ENCODE measurements at places on chromosomes 13 and 19.

GRCh38 chr13:112059457-112060281, 7.3 kb upstream of the SOX1 start:
- DNase-seq: no peak

DNA sequence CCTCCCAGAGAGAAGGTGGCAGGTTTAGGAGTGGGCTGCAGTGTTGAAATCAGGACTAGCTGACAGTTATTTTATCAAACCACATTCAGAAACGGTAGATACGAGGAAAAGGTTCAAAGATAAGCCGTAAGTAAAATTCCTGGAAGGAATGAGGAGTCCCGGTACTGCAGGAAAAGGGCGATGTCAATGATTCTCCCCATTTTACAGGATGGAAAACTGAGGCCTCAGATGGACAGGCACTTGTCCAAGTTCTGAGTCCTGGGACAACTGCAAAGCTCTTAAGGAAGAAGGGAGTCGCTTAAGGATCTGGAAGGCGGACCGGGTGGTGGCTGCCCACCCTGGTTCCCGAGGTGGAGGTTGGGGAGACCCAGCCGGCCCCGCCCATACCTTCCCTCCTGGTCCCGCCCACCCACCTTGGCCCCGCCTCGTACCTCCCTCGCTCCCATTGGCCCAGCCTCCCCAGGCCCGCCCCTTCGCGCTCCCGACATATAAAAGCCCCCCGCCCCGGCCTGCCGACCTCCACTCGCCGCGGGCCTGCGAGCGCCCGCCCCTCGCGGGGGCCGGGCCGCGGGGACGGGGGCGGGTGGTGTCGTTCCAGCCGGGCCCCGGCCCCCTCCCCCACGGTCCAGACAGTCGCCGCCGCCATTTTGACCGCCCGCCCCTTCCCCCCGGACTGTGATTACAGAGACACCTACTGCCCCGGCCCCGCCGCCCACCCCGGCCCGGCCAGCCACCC, 603 bp downstream of the RFX1 start:
- peak; percentile 85 for DNase-seq

GRCh38 chr13:63425131-63425530, 2009.5 kb upstream of the PCDH20 start:
- DNase-seq: no peak

- no peak for DNase-seq
Measured at GRCh38 chr19:13012690-13013608, 17.7 kb downstream of the NFIX start.

DNA sequence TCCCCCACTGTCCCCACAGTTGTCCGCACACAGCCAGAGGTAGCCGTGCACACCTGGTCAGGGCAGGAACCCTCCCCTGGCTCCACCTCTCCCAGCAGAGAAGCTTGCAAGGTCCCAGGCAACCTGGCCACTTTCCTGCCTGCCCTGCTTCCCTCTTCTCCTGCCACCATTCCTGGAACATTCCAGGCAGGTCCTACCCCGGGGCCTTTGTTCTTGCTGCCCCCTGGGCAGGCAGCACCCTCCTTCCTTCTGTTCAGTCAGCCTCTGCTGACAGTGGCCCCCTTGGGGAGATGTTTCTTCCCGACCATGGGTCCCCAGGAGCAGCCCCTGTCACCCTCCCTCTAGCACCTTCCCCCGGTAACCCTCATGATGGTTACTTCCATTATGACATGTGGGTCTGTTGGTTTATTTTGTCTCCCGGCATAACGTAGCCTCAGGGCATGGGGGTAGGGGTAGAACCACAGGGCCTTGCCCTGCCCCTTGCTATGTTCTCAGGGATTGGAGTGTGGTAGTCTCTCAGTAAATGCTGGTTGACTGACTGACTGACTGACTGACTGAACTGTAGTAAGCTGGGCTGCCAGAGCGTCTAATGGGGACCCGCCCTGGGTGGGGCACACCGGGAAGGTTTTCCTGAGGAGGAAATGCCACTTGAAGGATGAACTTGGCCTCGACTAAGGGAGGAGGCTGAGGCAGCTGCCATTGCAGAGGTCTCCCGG, 10.8 kb downstream of the PAK4 start:
- DNase-seq: no peak

DNA sequence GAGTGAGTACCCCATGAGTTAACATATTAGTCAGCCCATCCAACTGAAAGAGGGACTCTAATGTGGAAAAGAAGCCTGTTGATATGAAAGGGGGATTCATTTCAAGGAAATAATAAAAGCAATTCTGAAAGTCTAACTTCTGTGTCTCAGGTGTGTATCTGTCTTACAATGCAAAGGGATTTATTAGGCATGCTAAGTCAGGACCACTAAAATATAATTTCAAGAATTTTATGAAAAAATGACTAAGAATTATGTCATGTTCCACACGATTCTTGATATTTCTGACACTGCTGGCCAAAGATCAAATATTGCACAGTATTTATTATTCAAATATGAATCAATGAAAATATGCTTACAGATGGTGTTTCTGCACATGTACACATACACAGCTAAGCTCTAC, 130.8 kb downstream of the KLF12 start:
- no peak for DNase-seq

- DNase-seq: peak; percentile 72
Measured at GRCh38 chr19:47573071-47574026, at the start of gene ZNF541. Gene ZNF541, minus strand, starts transcription at chr19:47573148. Its CDS starts 17,292 bp downstream, at chr19:47555856.

GRCh38 chr13:91652404-91653301, 254.2 kb downstream of the GPC5 start:
- DNase-seq: no peak

DNA sequence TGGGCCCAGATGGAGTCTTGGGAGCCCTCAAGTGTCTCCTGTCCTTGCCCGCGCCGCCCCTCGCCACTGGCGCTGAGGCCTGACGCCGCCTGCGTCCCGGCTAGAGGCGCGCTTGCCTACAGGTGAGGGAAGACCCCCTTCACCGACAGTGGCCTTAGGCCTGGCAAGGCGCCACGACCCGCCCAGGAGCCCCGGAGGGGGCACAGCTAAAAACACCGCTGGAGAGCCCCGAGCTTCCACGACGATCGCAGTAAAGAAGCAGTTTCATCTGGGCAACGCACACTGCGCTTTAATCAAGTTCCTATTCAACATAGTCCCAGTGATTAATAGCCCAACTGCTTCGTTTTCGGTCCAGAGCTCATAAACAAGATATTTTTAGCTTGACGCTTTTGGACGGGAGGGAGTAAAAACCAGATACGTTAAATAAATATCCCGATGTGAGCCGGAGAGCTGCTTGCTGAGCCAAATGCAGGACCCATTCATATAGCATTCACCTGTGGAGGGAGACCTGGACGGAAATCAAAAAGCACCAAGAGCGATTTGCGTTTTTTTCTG, 1.5 kb upstream of the CEBPA start:
- DNase-seq: no peak
